Head of caudate nucleus (tissue), 42 donors: ENCODE measurements at places on chromosomes 3 and 15.

DNA sequence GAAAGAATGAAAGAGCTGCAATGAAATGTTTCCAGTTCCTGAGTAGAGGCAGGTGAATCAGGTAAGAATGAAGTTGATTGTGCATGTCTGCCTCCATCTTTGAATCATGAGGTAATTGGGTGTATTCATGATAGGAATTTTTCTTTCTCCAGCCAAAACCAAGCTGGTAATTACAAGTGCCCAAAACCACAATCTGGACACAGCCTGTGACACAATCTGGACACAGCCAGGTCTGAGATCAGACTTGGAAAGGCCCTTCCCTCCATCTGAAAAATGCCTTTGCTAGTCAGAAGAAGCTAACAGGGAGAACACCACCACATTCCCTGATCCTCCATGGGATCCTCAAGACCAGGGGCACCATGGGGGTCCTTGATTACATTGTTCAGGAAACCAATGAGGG, 338.5 kb upstream of the THBS1 start:
- no peak for DNase-seq

DNA sequence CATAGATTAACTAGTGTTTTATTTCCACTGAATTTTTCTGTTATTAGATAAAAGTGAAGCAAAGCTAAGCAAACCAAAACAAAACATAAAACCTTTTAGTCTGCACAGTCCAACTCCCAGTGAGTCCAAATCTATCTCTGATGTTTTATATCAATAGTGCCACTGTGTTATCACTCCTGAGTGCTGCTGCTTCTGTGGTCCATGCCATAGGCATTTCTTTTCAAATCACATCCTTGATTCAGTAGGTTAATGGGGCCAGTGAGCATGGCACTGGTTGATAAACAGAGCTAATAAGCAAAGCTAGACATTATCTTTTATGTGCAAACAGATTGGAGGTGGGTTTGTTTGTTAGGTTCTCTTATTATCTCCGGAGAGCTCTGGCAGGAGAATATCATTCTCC, 30.0 kb downstream of the RBMS3 start:
- DNase-seq: no peak

DNA sequence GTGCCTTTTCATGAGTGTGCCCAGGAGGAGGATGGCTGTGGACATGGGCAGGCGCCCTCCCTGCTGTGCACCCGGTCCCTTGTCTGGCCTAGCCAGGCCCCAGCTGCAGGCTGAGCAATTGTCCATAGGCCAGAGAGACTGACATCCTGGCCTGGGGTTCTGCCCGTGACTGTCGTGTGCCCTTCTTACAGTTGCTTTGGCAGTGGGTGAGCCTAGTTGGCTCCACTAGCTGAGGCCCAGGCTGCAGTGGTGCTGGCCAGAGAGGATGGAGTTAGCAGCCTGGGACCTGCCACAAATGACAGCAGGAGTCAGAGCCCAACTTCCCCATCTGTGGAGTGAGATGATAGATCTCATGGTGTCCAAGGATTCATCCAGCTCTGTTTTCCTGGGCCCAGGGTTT, 9.0 kb upstream of the CHRNB4 start:
- no peak for DNase-seq

DNA sequence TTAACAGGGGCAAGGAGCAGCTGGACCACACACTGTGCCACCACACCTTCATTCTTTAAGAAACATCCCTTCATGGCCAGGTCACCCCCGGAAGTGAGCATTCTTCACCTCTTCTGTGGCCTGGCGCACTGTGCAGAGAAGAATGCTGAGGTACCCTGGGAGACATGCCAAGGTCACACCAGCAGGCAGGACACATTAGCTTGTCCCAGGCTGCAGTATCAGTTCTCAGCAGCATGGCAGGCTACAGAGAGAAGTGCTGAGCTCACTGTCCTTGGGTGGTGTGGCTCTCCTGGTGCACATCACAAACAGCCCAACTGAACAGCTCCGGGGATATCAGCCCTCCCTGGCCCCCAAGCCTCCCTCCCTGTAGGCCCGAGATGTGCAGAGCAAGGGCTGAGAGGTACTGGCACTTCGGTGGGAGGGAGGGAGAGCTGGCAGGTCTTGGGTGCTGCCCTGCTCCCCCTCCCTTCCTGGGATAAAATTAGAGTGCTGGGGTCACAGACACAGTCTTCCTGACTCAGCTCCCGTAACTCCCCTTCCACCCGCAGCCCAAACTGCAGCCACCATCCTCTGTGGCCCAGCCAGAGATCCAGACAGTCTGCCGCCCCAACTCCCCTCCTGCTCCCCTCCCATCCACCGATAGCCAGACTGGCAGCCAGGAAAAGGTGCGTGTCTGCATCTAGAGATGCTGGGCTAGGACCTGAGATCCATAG, 13.4 kb downstream of the SEMA7A start:
- no peak for DNase-seq

GRCh38 chr3:123110282-123110975, 43.6 kb downstream of the PDIA5 start:
- no peak for DNase-seq

DNA sequence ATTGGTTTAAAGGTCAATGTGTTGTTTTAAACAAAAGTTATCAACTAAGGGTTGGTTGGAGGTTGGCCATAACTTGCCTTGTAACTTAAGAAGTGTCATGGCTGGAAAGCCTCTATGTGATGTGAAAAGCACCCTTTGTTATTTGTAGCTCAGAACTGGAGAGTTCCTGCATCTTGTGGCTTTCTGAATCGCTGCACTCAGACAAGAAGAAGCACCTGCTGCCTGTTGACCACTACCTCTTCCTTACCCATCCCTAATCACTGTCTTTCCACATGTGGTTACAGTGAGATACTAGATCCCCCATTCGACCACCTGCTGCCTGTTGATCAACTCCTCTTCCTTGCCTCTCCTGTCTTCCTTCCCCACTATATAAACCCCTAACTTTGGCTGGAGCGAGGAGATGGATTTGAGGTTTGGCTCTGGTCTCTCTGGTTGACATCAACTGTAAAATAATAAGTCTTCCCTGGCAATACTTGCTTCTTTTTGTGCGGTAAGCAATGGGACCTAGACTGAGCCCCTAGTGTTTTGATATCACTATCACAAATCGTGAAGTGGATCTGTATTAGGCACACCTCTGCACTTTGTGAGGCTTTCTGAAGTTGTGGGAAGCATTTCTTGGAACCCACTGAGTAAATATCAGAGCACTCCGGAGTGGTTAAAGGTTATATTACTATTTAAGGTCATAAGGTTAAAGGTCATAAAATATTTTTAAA, 13.8 kb downstream of the RPL39L start:
- DNase-seq: no peak

DNA sequence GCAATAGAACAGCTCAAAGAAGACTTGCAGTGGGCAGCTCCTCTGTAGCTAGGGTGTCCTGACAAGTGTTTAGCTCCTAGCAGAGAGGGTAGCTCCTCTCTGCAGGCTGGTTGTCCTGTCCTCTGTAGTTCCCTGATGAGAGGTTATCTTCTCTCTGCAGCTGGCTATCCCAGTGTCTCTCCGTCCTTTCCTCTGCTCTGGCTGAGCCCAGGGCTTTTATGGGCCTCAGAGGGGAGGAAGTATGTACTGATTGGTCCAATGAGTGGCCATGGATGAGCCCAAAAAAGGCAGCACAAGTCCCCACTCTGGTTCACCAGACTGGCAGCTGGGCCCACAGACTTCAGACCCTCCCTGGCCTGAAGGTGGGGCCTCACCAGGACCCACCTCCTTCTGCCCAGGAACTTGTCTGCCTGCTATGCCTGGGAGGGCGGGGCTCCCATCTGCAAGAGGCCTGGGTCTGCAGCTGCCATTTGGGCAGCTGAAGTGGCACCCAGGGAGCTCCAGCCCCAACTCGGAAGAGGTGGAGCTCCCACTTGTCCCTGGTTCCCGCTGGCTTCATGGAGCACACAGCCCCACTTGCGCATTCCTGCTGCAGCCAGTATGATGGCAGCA, 27.2 kb upstream of the MEX3B start:
- DNase-seq: no peak

DNA sequence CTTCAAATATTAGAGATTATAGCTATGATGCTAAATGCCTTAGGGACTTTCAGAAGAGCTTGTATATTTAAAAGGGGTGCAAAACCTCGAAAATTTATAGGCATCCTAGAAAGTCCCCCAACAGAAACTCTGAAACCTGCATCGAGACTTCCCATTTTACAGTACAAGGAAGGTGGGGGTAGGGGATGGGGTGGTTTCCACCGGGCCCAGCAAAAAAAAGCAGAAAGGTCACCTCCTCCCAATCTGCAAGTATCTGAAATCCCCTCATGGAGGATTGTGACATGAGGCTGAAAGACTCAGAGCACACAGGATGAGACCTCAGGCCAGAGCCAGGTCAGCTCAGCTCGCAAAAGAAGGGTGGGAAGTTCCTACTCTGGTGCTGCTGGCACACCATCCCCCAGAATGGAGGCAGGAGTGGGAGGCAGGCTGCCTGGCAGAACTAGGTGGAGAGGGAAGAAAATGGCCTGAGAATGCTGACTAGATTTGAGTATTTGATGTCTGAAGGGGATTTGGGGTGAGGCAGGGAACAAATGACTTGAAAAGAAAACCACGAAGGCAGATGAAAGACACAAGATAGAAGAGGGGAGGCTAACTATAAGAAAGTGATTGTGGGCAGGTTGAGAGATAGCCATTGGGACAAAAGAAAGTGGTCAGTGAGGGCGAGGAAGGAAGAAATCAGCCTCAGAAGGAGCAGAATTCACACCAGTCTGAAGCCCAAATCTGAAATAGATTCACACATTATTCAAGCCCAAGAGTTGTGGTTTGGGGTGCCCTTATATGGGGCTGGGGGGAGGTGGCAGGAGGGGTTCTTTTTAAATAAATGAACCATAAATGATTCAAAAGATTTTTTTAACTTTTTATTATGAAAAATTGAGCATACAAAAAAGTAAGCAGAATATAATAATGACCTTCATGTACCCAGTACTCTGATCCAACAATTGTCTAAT, 22.5 kb upstream of the TSC22D2 start:
- no peak for DNase-seq
